Esophagus squamous epithelium (tissue), 5 donors: ENCODE measurements at places on chromosomes 6 and 20. TPM values are rescaled to one million over a fixed set of nuclear protein-coding genes. Genes with fewer than 3 reads are reported as not detected.

GRCh38 chr6:138289739-138290138 is 71.4 kb upstream of the PBOV1 start:
- no peak for DNase-seq
- no peaks in the 10 kb centered on the region for H3K4me1 ChIP-seq
- H3K4me3 ChIP-seq = no peak overlapping the region
- no peaks in the 10 kb centered on the region for H3K36me3 ChIP-seq
- no peak overlapping the region for H3K27ac ChIP-seq

DNA sequence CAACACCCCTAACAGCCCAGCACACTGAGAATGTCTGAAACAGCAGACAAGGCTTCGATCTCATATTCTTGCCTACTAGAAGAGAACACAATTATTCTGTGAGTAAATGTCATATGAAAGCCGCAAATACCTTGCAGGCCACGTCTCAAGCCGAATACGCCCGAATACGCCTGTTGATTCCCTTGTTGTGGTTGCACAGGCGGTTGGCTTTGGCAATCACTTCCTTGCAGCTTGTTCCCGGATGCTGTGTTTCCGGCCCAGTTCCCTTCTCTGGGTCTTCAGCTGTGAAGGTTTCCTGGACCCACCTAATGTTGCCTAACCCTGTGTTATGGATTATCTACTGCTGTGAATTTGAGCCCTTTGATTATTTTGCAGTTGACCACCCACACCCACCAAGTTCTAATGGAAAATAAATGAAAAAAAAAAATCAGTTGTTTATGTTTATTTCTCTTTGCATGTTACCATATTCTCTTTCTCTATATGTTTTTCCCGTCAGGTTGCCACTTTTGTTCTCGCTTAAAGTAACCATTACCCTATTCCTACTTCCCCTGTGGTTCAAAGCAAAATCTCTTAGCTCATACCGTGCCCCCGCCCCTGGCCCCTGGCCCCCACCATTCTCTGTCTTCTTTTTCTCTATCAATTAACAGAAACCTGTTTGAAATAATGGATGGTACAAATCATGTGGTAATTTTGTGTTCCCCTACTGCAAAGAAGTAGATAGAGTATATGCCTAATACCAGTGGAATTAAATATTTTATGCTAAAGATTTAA is 172.4 kb downstream of the ADGB start:
- no peaks in the 10 kb centered on the region for H3K36me3 ChIP-seq
- H3K27me3 ChIP-seq = no peaks in the 10 kb centered on the region
- H3K4me1 ChIP-seq = no peaks in the 10 kb centered on the region
- H3K27ac ChIP-seq = peak overlapping the region; percentile 54

GRCh38 chr6:127924440-127924839 is 23.6 kb upstream of the THEMIS start:
- no peak overlapping the region for H3K4me3 ChIP-seq
- H3K27me3 ChIP-seq = no peaks in the 10 kb centered on the region
- H3K36me3 ChIP-seq = no peaks in the 10 kb centered on the region

DNA sequence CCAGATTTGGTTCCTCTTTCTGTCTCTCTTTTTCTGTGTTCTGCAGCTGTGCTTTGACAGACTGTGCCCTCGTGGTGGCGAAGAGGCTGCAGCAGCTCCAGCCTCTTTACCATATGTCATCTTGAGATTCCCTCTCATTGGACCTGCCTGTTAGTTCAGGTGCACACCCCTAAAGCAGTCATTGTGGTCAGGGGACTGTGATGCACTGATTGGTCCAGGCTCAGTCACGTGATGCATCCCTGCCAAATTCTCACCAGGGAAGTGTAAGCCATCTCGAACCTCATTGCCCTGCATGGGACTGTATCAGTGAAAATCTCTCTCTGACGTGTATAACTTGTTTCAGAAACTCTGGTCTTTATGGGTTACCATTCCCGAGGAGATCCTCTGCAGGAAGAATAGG is 160.3 kb downstream of the EYA2 start:
- H3K4me3 ChIP-seq = no peak overlapping the region
- no peaks in the 10 kb centered on the region for H3K27me3 ChIP-seq
- no peak for DNase-seq
- no peaks in the 10 kb centered on the region for H3K4me1 ChIP-seq
- no peaks in the 10 kb centered on the region for H3K36me3 ChIP-seq
- H3K27ac ChIP-seq = no peak overlapping the region

- DNase-seq = no peak
- H3K27ac ChIP-seq = no peak overlapping the region
- peaks cover 8% of the 10 kb centered on the region for H3K27me3 ChIP-seq
- H3K4me1 ChIP-seq = no peaks in the 10 kb centered on the region
- no peak overlapping the region for H3K4me3 ChIP-seq
- H3K36me3 ChIP-seq = no peaks in the 10 kb centered on the region
Measured at GRCh38 chr6:165774903-165775601, 112.0 kb upstream of the PDE10A start.

- no peaks in the 10 kb centered on the region for H3K4me1 ChIP-seq
- H3K27me3 ChIP-seq = no peaks in the 10 kb centered on the region
- no peaks in the 10 kb centered on the region for H3K36me3 ChIP-seq
- no peak for DNase-seq
Measured at GRCh38 chr20:5859608-5860007, 90.7 kb downstream of the TRMT6 start.

GRCh38 chr20:37297066-37297736 is 7.7 kb downstream of the MANBAL start:
- no peak for DNase-seq
- H3K4me1 ChIP-seq = peaks cover 42% of the 10 kb centered on the region
- H3K27me3 ChIP-seq = no peaks in the 10 kb centered on the region

DNA sequence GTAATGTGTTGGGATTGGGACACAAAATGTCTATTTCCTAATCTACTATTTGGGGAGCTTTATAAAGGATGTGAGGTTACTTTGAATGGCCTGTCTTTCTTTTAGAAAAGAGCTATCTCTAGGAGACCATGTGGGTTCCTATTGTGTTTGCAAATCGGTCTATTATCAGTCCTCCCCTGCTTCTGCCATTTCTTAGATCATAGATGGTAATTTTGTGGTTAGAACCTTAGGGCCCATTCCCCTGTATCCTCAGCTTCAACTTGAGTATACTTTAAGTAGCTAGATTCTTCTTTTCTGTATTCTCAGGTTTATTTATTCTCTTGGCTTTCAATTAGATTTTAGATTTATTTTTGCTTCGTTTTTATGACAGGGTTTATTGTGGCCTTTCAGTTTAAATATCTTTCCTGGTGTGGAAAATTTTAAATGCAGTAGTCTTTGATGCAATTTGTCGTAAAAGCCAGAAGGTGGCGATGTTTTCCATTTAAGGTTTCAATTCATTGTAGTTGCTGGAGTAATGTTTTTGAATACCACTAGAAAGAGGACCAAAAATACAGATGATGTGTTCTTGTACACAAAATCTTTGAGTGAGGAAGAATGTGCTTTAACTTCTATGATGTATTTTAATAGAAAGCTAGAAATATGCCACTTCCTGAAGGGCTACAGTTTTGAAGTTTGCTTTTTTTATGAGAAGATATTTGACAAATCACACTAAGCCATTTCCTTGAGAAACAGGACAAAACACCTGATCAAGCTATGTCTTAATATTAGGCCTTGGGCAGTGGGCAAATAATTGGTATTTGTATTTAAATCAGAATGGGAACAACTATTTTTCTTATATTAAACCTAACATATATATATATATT is 20.3 kb downstream of the TBPL1 start:
- no peaks in the 10 kb centered on the region for H3K36me3 ChIP-seq
- H3K4me3 ChIP-seq = no peak overlapping the region
- no peak overlapping the region for H3K27ac ChIP-seq
- peaks cover 13% of the 10 kb centered on the region for H3K4me1 ChIP-seq

GRCh38 chr6:79718509-79719247 is 87.5 kb downstream of the SH3BGRL2 start:
- no peak for DNase-seq
- H3K27me3 ChIP-seq = no peaks in the 10 kb centered on the region
- peaks cover 10% of the 10 kb centered on the region for H3K4me1 ChIP-seq
- H3K4me3 ChIP-seq = no peak overlapping the region
- no peaks in the 10 kb centered on the region for H3K36me3 ChIP-seq

- no peak for DNase-seq
- H3K36me3 ChIP-seq = no peaks in the 10 kb centered on the region
- H3K27me3 ChIP-seq = no peaks in the 10 kb centered on the region
Measured at GRCh38 chr6:15464211-15464725, 198.6 kb downstream of the DTNBP1 start.

GRCh38 chr6:36666826-36667591 is 11.5 kb upstream of the CDKN1A start:
- DNase-seq = no peak
- H3K36me3 ChIP-seq = no peaks in the 10 kb centered on the region
- no peak overlapping the region for H3K4me3 ChIP-seq
- no peaks in the 10 kb centered on the region for H3K27me3 ChIP-seq
- peaks cover 32% of the 10 kb centered on the region for H3K4me1 ChIP-seq

DNA sequence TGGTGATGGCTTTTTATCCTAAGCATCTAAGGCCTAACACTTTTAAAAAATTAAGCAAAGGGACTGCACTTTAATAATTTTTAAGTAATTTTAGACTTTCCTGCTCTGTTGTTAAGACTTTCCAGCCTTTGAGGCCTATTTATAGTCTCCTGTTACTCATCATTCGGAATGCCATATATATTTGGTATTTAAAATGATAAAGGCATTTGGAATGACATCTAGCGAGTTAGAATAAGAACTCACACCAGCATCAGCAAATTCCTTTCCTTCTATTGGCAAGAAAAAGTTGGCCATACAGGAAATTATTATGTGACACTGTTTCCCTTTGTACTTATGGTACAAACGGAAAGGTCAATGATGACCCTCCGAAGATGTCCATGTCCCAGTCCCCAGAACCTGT is 88.1 kb upstream of the STMND1 start:
- no peaks in the 10 kb centered on the region for H3K4me1 ChIP-seq
- no peaks in the 10 kb centered on the region for H3K27me3 ChIP-seq
- H3K4me3 ChIP-seq = no peak overlapping the region
- no peak overlapping the region for H3K27ac ChIP-seq
- no peak for DNase-seq

DNA sequence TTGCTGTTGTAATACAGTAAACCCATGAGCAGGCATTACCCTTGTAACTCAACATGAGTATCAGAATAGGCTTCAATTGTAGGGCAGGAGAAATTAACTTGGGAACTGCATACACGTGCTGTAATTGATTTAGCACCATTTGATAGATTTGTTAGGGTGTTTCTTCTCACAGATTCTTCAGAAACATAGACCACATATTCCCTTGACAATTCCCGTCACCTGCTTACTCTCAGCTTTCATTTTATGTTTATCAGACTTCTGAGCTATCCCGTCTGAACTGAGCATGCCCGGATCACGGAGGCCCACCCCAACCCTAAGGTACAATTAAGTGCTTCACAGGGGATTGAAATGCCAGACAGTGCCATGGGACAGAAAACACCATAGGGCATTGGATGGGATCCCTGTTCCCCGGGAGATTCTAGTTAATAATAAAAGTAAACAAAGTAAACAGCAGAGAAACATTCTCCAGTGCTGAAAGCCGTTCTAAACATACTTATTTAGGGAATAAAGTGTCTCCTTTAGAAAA is 179.7 kb downstream of the PHACTR1 start:
- no peaks in the 10 kb centered on the region for H3K4me1 ChIP-seq
- H3K4me3 ChIP-seq = no peak overlapping the region
- no peak for DNase-seq
- no peaks in the 10 kb centered on the region for H3K36me3 ChIP-seq
- no peak overlapping the region for H3K27ac ChIP-seq
- H3K27me3 ChIP-seq = no peaks in the 10 kb centered on the region

Gene CLPSL2
- not detected for total RNA-seq

Gene C6orf52
- not detected for total RNA-seq

Gene CRISP2
- 0.57 TPM for total RNA-seq

Gene OR2H1
- total RNA-seq = not detected

Gene ACOT13
- total RNA-seq = 6.1 TPM

Gene GGTLC1
- not detected for total RNA-seq
